ENCODE measurements at places on chromosomes 3 and 15.

DNA sequence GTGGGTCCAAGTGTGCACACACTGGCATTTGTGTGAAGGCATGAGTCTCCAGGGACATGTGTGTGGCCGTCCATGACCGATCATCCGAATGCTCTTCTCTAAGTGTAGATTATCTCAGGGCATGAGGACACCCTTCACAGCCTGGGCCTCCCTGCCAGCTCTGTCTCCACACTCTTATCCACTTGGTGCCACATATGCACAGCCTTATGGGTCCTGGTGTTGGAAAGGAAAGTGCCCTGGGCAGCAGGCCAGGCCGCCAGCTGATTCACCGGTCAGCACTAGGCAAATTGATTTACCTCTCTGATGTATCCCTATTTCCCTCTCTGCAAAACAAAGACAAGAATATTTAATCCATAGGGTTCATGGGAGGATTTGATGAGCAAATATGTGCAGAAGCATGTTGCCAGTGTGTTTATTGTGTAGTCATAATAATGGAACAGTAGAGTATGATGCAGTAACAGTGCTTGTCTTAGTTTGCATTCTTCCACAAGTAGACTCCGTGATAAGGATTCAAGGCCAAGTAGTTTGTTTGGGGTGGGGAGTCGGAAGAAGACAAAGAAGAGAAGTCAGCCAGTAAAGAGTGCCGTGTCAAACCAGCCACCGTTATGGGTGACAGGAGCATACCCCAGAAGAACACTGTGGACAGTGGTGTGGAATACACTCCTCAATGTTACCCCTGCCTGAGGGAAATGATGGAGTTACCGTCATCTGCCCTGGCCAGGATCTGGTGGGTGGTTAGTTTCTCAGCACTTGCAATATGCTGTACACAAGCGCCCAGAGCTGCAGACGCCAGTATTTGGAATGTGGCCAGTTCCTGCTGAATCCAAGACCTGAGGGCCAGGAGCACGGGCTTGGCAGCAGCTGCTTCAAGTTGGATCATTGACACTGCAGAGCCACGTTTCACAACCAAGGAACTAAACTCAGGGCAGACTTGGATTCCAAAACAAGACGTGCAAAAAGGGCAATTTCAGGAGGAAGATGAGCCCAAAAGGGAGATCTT, 85.1 kb downstream of the MTHFS start:
- no peaks in the 10 kb centered on the region for H3K27me3 ChIP-seq

GRCh38 chr15:71282076-71282475, 166.8 kb downstream of the THSD4 start:
- H3K27ac ChIP-seq = peak overlapping the region; percentile 17
- H3K27me3 ChIP-seq = no peaks in the 10 kb centered on the region
- H3K4me3 ChIP-seq = no peak overlapping the region
- peaks cover 30% of the 10 kb centered on the region for H3K4me1 ChIP-seq

DNA sequence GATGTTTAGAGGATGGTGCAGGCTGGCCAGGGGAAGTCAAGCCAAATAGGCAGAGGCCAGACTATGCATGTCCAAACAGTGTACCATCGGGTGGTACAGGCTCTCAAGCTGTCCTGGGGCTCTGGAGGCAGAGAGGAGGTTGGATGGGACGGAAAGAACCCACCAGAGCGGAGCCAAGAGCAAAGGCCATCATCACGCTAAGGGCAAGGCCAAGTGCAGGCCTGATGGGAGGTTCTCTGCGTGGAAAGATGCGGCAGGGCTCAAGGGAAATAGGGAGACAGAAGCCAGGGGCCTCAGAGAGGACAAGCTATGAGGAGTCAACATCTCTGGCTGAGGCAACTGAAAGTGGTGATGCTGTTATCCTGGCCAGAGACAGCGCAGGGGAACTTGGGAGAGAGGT, 102.7 kb downstream of the ASB7 start:
- no peaks in the 10 kb centered on the region for H3K36me3 ChIP-seq
- peaks cover 61% of the 10 kb centered on the region for H3K27me3 ChIP-seq
- no peak overlapping the region for H3K4me3 ChIP-seq
- no peaks in the 10 kb centered on the region for H3K4me1 ChIP-seq
- H3K27ac ChIP-seq = no peak overlapping the region

GRCh38 chr15:101092156-101092866, 159.5 kb downstream of the CHSY1 start:
- H3K27ac ChIP-seq = peak overlapping the region; percentile 84
- H3K4me3 ChIP-seq = no peak overlapping the region

GRCh38 chr3:71504250-71505036, 79.1 kb downstream of the FOXP1 start:
- H3K4me1 ChIP-seq = peaks cover 5% of the 10 kb centered on the region
- no peak for DNase-seq
- H3K4me3 ChIP-seq = no peak overlapping the region
- H3K27ac ChIP-seq = no peak overlapping the region
- H3K36me3 ChIP-seq = no peaks in the 10 kb centered on the region

- no peak for DNase-seq
- H3K27ac ChIP-seq = no peak overlapping the region
- no peak overlapping the region for H3K4me3 ChIP-seq
- H3K27me3 ChIP-seq = no peaks in the 10 kb centered on the region
- H3K4me1 ChIP-seq = no peaks in the 10 kb centered on the region
- no peaks in the 10 kb centered on the region for H3K36me3 ChIP-seq
These were observed 101.3 kb upstream of the NANOGP8 start for GRCh38 chr15:35186346-35186745.

- no peak overlapping the region for H3K4me3 ChIP-seq
- H3K27me3 ChIP-seq = no peaks in the 10 kb centered on the region
- H3K36me3 ChIP-seq = peaks cover 14% of the 10 kb centered on the region
- no peak for DNase-seq
- no peak overlapping the region for H3K27ac ChIP-seq
These were observed 51.5 kb downstream of the PRKAR2A start for GRCh38 chr3:48795997-48796732.

- H3K36me3 ChIP-seq = peaks cover 51% of the 10 kb centered on the region
- DNase-seq = no peak
- H3K27ac ChIP-seq = no peak overlapping the region
- no peaks in the 10 kb centered on the region for H3K27me3 ChIP-seq
These were observed 60.0 kb downstream of the STT3B start for GRCh38 chr3:31592764-31593163.

DNA sequence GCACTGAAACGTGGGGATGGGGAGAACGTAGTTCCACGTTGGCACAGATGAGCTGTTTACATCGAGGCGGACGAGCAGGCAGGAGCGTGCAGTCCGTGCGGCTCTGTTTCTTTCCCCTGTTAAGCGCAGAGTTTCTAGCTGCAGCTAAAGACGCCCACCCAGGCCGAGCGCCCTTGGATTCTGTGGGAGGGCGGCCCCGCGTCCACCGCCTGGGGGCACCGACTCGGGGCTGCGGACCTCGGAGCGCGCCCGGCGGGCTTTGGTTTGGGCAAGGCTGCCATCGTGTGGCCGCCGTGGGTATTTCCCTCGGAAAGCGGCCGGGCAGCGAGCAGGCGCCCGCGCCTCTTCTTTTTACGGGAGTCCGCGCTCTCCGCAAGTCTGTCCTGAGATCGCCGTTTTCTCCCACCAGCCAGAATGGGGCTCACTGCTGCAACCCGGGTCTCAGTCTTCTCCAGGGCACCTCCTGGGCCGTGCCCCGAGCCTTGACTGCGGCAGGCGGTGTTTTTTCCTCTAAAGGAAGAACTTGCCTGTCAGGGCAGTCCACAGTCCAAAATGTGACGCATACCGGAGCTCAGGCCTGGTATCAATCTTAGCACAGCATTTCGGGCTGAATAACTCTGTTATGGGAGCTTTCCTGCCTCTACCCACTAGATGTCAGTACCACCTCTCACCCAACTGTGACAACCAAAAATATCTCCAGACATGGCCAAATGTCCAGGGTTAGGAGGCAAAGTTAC, 219.9 kb upstream of the IGF1R start:
- H3K4me1 ChIP-seq = peaks cover 6% of the 10 kb centered on the region
- peaks cover 93% of the 10 kb centered on the region for H3K27me3 ChIP-seq
- DNase-seq = peak; percentile 71
- H3K27ac ChIP-seq = peak overlapping the region; percentile 24

GRCh38 chr3:98945101-98945524, 43.6 kb upstream of the DCBLD2 start:
- H3K4me3 ChIP-seq = no peak overlapping the region
- no peaks in the 10 kb centered on the region for H3K36me3 ChIP-seq
- DNase-seq = no peak
- H3K27ac ChIP-seq = no peak overlapping the region

- DNase-seq = no peak
- H3K4me3 ChIP-seq = no peak overlapping the region
- H3K4me1 ChIP-seq = peaks cover 18% of the 10 kb centered on the region
- H3K27ac ChIP-seq = peak overlapping the region; percentile 34
These were observed 7.0 kb upstream of the CPNE9 start for GRCh38 chr3:9696480-9697220.

GRCh38 chr15:93819826-93820225, 411.5 kb upstream of the MCTP2 start:
- no peak overlapping the region for H3K4me3 ChIP-seq
- H3K36me3 ChIP-seq = no peaks in the 10 kb centered on the region
- no peak for DNase-seq
- H3K27me3 ChIP-seq = no peaks in the 10 kb centered on the region
- H3K27ac ChIP-seq = no peak overlapping the region

DNA sequence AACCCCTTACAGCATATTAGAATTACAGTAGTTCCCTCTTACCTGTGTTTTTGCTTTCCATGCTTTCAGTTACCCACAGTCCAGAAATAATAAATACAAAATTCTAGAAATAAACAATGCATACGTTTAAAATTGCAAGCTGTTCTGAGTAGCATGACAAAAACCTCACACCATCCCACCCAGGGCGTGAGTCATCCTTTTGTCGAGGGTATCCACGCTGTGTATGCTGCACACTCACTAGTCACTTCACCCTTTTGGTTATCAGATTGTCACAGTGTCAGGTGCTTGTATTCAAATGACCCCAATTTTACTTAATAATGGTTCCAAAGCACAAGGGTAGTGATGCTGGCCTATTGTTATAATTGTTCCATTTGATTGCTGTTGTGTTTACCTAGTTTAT, 72.5 kb upstream of the P3H2 start:
- no peak overlapping the region for H3K4me3 ChIP-seq
- H3K36me3 ChIP-seq = no peaks in the 10 kb centered on the region
- H3K4me1 ChIP-seq = no peaks in the 10 kb centered on the region
- no peak overlapping the region for H3K27ac ChIP-seq

- no peak overlapping the region for H3K27ac ChIP-seq
- H3K27me3 ChIP-seq = no peaks in the 10 kb centered on the region
- no peaks in the 10 kb centered on the region for H3K36me3 ChIP-seq
These were observed 248.4 kb downstream of the MYRIP start for GRCh38 chr3:40057786-40058185.

DNA sequence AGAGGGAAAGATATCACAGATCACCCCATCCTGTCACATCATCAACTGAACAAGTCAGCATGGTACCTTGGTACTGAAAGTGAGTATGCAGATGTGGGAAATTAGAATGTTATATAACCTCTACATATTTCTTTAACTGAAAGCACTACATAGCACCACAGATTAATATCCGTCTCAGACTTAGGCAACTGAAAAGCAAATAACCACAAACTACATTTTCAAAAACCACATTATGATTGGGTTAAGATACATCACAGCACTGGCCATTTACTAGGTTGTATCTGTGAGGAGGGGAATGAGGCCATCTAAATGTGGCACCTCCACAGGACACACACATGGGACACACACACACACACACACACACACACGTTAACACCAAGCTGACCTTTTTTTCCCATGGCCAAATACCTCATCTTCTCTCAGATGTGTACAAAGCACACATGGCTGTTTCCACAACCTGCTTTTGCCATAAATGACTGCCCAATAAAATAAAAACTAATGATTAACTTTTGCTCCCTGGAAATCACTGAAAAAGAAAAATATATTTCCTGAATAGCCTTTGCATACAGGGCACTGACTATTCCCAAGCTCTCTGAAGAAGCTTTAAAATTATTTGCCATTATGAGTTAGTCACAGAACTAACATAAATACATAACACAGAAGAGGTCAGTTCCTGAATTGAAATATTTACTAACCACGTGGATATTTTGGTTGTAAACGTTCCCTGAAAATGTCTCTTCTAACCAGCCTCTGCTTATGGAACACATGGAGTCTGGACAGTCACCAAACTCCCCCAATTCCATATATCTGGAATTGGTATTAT, 60.1 kb downstream of the SUMF1 start:
- no peaks in the 10 kb centered on the region for H3K4me1 ChIP-seq
- no peak overlapping the region for H3K27ac ChIP-seq
- DNase-seq = no peak
- no peak overlapping the region for H3K4me3 ChIP-seq
- no peaks in the 10 kb centered on the region for H3K27me3 ChIP-seq

DNA sequence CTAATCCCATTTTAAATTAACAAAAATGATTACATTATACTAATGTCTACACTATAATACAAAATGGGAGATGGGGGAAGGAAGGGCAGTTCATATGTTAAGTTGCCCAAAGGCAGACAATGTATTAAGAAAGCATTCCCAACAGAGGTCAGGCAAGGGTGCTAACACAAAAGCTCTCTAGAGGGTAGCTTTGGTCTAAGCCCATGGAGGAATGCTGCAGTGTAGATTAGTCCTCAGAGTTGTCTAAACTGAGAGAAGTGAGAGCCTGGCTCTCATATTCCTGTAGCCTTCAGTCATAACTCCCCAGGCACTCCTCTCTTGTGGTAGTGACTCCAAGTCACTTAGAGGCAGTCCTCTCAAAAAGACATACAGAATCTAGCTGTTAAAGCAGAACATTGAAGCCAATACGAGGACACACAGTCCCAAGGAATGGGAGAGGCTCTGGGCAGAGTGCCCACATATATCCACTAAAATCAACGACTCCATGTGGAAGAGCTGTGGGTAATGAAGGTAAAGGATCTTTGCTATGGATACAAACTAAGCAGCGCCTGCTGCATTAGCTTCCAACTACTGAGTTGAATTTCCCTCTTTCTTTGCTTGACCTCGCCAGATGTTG, 14.5 kb downstream of the NEK10 start:
- H3K4me3 ChIP-seq = no peak overlapping the region
- H3K4me1 ChIP-seq = peaks cover 5% of the 10 kb centered on the region
- no peak for DNase-seq

GRCh38 chr3:17672506-17672905, 69.9 kb downstream of the TBC1D5 start:
- no peaks in the 10 kb centered on the region for H3K36me3 ChIP-seq

GRCh38 chr15:98177966-98178592, 217.6 kb downstream of the ARRDC4 start:
- H3K4me3 ChIP-seq = no peak overlapping the region
- H3K4me1 ChIP-seq = no peaks in the 10 kb centered on the region
- no peak for DNase-seq
- no peak overlapping the region for H3K27ac ChIP-seq
- H3K36me3 ChIP-seq = no peaks in the 10 kb centered on the region

DNA sequence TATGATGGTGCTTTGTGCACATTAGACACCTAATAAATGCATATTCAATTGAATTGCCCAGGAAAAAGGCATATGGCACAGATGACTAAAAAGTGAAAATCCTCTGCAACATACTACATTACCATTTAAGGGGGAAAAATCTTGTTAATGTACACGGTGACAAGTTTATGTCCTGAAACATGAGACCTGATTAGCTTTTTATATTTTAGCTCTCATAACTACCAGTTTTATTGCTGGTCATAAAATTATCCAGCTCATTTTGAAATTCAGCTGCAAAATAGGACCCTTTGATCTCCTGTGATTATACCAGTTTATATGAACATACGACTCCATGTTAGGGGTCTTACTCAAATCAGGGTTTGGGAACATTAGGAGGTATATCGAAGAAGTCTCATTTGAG, 684.6 kb upstream of the CCDC54 start:
- H3K36me3 ChIP-seq = no peaks in the 10 kb centered on the region
- no peaks in the 10 kb centered on the region for H3K27me3 ChIP-seq
- no peaks in the 10 kb centered on the region for H3K4me1 ChIP-seq
- H3K4me3 ChIP-seq = no peak overlapping the region
- no peak for DNase-seq
- H3K27ac ChIP-seq = no peak overlapping the region
